HT1080 (cell line): ENCODE measurements at places on chromosomes 1 and 21. TPM values are rescaled to one million over a fixed set of nuclear protein-coding genes. Genes with fewer than 3 reads are reported as not detected.

GRCh38 chr1:160657250-160657781 is 10.5 kb upstream of the SLAMF1 start:
- DNase-seq, result no peak

- DNase-seq, result peak; percentile 42
Measured at GRCh38 chr1:2229911-2230731, 2.0 kb downstream of the SKI start.

- no peak for DNase-seq
Measured at GRCh38 chr1:202710070-202711045, at the start of gene SYT2. TSS of gene SYT2 (minus strand) at chr1:202710454. CDS start at chr1:202605772, 104,682 bp downstream.

PRAMEF4 gene
- not detected in 2 replicates for total RNA-seq

GRCh38 chr1:171881442-171881841 is 40.1 kb downstream of the DNM3 start:
- DNase-seq, result peak; percentile 1

GRCh38 chr1:236524142-236524894 is 536 bp downstream of the LGALS8 start:
- peak; percentile 60 for DNase-seq
